ENCODE measurements at places on chromosomes 5 and 9.

- no peak for DNase-seq
Measured at GRCh38 chr9:130879863-130880411, 16.7 kb downstream of the QRFP start.

- DNase-seq, result no peak
Measured at GRCh38 chr5:143923634-143924266, 111.8 kb downstream of the HMHB1 start.

DNA sequence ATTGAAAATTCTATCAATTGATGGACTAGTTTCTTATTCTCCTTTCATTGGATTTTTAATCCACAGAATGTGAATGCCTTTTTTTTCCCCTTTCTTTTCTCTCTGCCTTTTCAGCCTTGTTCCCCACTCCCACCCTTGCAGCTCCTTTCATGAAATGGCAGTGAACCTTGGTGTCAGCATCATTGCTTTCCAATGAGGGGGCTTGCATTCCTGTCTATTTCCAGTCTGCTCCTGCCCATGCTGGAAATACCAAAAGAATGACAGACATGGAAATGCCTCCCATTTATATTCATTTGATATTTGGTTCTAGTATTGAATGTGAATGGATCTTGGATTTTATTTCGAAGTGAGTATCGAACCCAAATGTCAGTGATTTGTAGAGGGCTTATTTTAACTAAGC lies 162.7 kb upstream of the SGCD start:
- DNase-seq, result no peak

DNA sequence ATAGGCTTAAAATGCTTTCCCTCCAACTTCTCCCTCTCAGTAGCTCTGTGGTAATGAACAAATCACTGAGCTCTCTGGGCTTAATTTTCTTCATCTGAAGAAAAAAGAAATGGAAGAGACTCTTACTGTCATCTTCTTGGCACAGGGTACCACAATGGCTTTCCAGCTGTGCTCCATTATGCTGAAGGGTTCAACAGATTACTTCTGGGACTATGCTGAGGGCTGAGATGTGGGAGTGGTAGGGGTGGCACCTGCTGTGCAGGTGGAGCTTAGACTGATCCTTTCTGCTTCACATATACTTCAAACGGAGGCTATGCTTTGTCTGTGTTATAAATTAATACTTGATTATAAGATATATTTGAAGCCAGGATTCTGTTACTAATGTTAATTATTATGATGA lies 840.2 kb upstream of the C9orf72 start:
- DNase-seq, result no peak

GRCh38 chr5:137465930-137466329 lies 33.2 kb downstream of the SPOCK1 start:
- no peak for DNase-seq

- DNase-seq, result no peak
Measured at GRCh38 chr5:54669845-54670244, 152.3 kb downstream of the SNX18 start.

- no peak for DNase-seq
Measured at GRCh38 chr5:67010684-67011409, 185.8 kb downstream of the CD180 start.

- no peak for DNase-seq
Measured at GRCh38 chr5:37412515-37412914, 33.4 kb downstream of the WDR70 start.

- DNase-seq, result peak; percentile 23
Measured at GRCh38 chr5:127875235-127876021, 172.2 kb downstream of the CCDC192 start.

DNA sequence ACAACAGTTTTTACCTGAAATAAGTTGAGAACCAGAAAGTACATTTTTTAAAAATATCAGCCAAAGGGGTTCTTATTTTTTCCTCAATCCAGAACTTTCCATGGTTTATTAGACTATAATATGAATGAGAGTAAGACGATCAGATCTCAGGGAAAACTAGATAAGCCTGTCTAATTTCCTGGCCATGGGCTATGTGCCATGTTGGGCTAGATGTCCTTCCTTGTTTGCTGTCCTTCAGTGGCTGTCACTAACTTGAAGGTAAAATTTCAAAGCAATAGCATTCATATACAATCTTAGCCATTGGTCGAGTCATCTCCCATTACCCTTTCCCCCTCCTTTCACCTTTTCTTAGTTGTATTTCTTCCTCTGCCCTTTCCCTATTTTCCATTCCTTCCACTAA lies 179.5 kb upstream of the PPP1R2B start:
- no peak for DNase-seq

GRCh38 chr5:59037941-59038797 lies 455.3 kb downstream of the RAB3C start:
- no peak for DNase-seq

GRCh38 chr9:124428751-124429529 lies 13.7 kb upstream of the PSMB7 start:
- DNase-seq, result no peak
